A549 (cell line): ENCODE measurements at places on chromosomes 3 and 15.

DNA sequence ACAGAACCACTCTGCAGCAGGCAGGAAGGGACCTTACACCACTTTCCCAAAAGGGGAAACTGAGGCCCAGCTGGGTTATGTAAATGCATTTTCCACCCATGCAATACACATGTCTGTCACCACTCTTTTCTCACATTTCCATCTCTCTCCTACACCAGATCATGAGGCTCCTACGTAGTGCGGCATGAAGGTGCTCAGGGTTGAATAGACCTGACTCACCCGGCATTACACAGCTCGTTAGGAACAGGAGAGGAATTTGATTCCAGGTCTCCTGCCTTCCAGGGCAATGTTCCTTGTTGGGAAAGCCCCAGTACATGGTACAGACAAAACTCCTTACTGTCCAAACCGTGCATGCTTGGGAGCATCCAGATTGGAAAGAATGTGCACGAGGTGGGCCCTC lies 61.9 kb upstream of the DCLK3 start:
- no peak for DNase-seq

- DNase-seq = no peak
Observed at GRCh38 chr3:3278073-3278472, 98.6 kb upstream of the CRBN start.

DNA sequence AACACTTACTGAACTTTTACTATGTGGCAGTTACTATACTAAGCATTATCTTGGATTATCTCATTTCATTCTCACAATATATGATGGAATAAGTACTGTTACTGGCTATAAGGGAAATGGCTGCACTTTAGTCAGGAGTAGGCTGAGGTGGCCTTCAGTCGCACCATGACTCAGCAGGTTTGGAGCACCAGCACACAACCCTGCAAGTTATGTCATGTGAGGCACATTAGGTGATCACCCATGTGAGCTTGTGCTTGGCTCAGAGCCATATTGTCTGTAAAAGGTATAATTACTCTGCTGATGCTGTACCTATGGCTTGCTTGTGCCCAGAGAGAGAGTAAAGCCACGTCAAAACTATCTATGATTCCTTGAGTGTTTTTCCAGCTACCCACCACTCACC lies 54.1 kb upstream of the TIPARP start:
- peak; percentile 30 for DNase-seq

GRCh38 chr15:65963911-65964482 lies 94.7 kb downstream of the RAB11A start:
- DNase-seq = no peak

DNA sequence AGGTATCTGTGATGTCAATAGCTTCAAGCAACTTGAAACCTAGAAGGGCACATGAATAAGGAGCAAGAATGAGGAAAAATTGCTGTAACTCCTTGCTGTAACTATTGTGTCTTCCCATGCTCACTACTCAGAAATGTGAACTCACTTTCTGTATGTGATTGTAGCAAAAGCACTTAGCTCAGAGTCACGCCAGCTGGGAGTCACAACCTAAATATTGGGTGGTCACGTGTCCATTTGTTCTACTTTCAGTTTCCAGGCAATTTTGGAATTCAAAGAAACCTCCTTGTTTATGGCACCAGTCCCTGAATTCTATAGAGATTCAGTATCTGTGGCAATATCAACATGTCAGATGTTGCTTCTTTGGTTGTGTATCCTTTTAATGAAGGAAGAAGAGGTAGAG lies 241.6 kb upstream of the AZI2 start:
- DNase-seq = no peak
